ENCODE measurements at places on chromosomes 7 and 10.

DNA sequence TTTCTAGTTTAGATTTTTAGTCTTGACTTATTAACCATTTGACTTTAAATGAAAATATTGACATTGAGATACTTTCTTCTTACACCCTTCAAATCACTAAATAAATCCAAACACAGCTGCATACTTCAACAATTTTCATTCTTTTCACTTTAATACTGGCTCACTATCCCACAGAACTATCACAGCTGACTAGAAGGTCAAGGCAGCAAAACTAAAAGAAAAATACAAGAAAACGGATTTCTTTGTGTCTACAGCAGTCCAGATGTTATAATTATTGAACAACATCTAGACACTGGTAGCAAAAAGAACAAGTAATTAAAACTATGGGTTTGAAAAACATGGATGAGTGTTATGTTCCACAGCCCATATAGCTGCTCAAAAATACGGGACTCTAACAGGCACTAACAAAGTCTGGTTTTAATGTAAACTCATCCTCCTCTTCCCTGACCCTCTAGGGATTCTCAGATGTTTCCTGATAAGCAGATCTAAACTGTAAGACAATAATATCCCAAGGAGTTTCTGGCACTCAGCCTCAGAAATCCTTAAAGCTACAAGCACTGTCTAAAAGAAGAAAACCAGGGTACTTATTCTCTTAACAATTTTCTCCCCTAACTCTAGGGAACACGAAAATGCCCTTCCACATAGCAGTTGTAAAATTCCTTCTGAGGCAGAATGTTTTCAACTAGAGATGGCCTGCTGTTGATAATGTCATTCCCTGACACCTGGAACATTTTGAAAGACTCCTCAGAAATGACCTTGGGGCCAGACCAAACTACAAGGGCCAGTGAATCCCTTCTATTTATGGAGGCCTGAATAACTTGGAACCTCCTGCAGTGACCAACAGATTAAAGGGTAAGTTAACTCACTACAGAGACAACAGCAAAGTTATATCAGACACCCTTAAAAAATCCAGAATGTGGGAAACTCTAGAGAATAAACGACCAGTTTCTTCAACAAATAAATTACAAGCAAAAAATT is 12.8 kb downstream of the DNMBP start:
- DNase-seq: no peak

GRCh38 chr7:10888861-10889260 is 84.8 kb upstream of the PHF14 start:
- peak; percentile 3 for DNase-seq

DNA sequence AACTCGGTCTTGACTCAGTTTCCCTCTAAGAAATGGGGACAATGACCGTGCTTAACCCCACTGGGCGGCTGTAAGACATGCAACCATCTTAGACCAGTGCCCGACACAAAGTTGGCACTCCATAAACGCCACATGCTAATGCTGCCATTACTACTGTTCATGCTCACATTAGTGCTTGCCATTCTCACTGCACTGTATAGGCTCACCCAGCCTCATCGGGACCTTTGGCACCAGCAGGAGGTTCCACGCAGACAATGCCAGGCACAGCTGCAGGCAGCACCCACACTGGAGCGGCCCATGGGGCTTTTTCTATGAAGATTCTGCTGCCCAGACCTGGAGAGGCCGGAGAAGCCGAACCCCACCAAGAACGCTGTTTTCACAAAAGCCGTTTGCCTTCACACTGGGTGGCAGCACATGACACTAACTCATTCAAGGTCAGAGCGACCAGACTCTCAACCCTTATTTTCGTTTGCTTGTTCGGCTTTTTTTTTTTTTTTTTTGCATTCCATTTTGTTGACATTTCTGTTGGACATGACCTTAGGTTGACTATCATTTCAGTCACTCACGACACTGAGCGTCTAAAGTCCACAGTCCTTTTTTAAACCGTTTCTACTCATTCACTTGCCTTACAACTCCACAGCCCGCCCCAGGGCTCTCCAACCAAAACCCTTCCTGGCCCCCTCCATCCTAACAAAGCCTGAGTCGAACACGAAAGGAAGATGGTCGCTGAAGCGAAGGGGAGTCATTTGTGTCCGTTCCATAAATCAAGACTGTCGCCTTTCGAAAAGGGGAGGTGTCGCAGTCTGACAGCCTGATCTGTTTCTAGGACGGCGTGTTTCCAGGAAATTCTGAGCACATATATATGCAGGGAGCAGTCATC is 124.4 kb upstream of the RNF32 start:
- DNase-seq: no peak

GRCh38 chr10:103278537-103278823 is 1.5 kb downstream of the INA start:
- no peak for DNase-seq

- no peak for DNase-seq
Observed at GRCh38 chr7:27459731-27460053, 203.0 kb downstream of the HIBADH start.

DNA sequence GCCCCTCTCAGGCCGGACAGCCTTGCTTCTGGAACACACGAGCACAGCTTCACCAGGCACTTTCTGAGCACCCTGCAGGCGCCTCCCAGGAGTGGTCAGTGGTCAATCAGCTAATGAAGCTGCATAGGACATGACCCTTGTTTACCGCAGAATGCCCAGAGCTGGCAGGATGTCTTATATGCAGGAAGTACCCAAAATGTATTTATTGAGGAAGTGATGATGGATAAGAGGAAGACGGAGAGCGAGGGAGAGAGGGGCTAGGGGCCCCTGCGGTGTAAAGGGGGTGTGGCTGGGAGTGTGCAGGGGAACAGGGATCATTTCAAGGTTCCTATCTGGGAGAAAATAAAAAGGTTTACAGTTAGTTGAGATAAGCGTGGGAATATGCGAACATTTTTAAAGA is 3.3 kb downstream of the CYP2E1 start:
- DNase-seq: no peak

GRCh38 chr10:6102128-6102527 is 13.3 kb downstream of the RBM17 start:
- DNase-seq: no peak

- DNase-seq: no peak
Observed at GRCh38 chr7:133139350-133139749, 57.5 kb upstream of the CHCHD3 start.

GRCh38 chr10:24929056-24929544 is 23.3 kb downstream of the PRTFDC1 start:
- DNase-seq: no peak

- no peak for DNase-seq
Observed at GRCh38 chr10:131812736-131813604, 87.8 kb upstream of the PPP2R2D start.

DNA sequence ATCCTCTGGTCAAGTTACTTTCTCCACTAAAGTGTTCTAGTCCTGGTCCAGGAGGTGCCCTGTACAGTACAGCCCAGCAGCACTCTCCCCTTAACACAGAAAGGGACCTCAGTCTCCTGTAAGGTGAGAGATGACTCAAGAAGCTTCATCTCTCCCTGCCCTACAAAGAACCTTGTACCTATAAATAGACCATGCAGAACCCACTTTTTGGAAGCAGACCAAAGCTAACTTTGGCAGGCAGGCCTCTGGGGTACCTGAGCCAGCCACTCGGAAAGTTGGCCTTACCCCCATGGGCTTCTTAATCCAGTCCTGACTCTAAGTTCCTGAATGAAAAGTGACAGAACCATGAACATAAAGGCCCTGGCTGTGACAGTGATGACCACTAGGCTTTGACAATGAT is 454.8 kb downstream of the KCNMA1 start:
- DNase-seq: no peak

DNA sequence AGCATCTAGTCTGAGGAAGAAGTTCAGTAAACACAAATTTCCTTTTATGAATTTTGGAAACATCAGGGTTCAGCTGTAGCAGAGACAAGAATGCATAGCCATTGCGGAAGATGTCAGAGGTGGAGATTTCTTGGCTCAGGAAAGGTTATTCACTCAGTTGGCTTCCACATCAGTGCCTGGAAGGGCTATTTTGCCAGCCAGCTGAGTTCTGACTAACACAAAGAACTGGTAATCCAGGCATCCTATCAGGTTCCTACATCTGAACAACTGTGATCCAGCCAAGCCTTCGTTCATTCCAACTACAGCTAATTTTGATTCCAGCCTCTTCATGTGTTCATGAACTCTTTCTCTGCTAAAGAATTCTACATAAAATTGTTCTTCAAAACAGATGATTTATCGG is 965.6 kb downstream of the XPNPEP1 start:
- DNase-seq: no peak

DNA sequence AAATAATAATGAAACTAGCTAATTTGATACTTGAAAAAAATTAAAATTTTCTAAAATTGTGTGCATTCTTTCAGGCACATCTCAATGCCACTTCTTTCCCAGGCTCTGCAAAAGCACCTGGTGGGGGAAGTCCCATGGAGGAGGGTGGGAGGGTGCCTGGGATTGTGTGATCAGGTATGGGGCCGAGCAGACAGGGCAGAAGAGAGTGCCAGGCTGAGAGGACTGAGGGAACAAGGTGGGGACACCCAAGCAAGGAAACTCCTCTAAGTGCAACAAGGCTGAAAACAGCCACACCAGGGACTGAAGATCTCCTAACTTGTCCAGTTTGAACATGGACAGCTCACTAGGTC is 13.8 kb downstream of the PARP12 start:
- no peak for DNase-seq

DNA sequence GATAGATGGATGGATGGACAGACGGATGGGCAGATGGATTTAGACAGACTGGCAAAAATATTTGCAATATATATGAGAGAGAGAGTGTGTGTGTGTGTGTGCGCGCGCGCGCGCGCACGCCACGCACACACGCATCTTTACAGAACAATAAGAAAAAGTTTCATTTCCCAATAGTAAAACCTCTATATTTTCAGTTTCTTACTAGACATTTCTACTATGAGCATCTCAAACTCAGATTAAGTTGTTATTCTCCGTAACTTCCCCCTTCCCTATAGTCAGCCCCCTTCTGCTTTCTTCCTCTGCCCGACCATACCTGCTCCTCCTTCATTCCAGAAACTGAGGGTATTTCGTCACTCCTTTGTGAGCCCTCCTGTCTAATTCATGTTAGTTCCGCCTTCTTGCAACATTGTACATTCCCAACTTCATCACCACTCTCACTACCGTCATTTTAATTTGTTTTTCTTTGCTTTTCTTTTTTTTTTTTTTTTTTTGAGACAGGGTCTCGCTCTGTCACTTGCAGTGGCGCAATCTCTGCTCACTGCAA is 154.4 kb upstream of the SH2B2 start:
- DNase-seq: no peak

DNA sequence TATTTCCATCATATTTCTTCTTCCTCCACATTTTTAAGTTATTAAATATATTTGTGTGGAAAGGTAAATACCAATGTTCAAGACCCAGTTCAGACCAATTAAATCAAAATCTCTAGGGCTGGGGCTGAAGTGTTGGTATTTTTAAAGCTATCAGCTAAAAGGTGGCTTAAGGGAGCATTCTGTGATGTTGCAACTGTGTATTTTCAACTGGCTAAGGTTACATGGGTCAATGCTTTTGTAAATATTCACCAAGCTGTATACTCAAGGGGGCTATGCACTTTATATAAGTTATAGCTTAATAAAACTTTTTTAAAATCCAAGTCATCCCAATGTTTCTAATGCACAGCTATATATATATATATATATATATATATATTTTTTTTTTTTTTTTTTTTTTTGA is 316.9 kb upstream of the GRM3 start:
- no peak for DNase-seq

DNA sequence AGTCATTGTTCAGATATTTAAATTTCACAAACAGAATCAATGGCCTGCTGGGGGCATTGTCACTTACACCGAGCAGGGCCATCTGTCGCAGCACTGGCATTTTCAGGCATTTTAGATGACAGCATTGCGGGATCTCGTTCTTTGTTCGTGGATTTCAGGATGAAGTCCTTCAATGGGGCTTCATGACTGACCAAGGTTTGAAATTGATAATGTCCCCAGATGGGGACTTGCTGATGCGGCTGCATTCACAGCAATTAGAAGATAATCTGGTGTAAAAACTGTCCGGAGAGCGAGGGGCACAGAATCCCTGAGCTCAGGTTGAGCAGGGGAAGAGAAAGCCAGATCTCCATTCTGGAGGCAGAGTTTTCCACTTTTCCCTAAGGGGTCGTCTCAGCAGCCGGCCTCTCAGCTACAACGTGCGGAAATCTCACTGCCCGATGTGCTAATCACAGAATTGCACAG is 1.9 kb upstream of the C7orf33 start:
- DNase-seq: no peak

DNA sequence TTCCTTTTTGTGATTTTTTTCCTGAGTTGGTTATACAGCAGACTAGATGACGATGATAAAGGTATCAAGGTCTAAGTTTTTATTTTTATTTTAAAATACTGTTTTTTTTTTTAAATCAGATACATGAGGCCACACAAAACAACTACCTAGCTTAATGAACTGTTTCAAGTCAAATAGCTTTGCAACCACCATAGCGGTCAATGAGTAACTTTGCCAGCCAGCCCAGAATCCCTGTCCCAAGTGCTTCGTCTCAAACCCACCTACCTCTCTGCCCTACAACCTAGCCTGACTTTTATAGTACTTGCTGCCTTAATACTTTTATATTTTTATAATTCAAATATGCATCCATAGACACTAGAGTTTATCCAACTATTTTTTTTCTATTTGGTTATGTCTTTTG is 676.5 kb downstream of the NRG3 start:
- no peak for DNase-seq

- no peak for DNase-seq
Observed at GRCh38 chr7:25148772-25149575, 23.9 kb upstream of the CYCS start.

DNA sequence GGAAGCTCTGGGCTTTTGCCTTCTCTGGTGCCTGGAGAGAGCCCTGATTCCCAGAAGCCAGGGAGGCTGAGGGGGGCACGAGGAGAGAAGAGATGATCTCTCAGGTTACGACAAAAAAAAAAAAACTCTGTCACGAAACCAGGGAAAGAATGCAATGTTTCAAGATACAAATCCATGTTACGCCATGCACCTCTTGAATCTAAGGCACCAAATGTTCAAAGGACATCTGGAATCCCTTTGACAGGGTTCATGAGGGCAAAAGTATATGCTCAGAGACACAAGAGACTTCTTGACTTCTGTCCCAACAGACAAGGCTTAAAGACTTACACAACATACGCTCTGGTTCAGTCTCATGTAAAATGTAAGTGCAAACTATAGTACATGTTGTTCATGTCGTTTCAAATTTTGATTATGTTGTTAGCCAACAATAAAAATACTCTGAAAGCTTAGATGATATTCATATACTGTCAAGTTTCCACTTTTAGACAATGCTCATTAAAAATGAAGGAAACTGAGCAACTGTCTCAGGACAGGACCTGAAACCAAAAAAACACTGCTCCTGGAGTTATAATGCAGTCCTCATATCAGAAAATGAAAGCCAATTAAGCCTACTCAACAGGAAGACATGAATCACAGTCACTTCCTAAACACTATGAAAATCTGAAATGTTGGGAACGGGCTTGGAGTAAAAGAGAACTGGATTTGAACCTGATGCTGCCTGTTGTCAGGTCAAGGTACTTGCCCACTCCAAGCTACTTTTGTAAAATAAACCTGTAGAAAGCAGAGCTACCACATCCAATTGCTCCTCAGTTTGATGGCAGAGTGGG is 72.3 kb downstream of the CHCHD3 start:
- DNase-seq: no peak

Data from CD4-positive, alpha-beta T cell treated with Interleukin-2 at 100 ng/mL for 4 hours (primary cell).